ENCODE measurements at places on chromosomes 1 and 21.

- no peak for DNase-seq
Measured at GRCh38 chr1:156874572-156875340, 14.1 kb downstream of the NTRK1 start.

DNA sequence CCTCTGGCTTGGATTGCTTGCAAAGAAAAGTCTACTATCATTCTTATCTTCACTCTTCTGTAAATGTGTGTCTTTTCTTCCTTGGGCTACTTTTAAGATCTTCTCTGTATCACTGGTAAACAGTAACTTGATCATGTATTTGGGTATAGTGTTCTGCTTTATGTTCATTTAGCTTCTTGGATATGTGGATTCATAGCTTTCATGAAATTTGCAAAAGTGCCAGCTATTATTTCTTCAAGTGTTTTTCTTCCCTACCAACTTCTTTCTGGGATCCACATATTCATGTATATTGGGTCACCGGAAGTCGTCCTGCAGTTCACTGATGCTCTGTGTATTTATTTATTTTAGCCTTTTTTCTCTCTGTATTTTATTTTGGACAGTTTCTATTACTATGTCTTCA is 11.3 kb downstream of the SYNJ1 start:
- DNase-seq, result no peak

DNA sequence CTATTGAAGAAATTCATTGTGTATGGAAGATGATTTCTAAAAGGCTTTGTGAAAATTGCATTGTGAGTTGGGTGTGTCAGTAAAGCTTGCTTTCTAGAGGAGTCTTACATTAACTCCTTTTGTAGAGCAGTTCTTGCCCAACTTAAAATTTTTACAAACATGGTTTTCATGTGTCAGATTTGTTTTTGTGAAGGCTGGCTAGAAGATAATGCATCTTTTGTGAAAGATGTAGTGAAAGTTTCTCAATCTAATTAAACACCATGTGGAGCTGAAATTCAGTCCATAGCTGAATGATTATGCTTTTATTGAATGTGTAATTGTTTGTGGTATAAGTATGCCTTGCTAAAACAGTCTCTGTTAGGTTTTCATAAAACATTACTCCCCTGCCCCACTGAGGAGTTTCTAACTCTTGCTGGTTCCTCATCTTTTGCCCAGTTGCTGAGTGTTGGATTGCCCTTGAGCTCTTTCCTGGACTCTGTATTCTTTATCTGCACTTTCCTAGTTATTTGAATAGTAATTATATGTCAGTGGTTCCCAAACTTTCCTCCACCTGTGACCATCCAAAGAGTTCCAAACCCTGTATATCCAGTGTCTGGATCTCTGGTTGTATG is 38.0 kb downstream of the KCTD3 start:
- DNase-seq, result no peak

- DNase-seq, result no peak
Measured at GRCh38 chr1:87330057-87330884, 1.6 kb downstream of the LMO4 start.

DNA sequence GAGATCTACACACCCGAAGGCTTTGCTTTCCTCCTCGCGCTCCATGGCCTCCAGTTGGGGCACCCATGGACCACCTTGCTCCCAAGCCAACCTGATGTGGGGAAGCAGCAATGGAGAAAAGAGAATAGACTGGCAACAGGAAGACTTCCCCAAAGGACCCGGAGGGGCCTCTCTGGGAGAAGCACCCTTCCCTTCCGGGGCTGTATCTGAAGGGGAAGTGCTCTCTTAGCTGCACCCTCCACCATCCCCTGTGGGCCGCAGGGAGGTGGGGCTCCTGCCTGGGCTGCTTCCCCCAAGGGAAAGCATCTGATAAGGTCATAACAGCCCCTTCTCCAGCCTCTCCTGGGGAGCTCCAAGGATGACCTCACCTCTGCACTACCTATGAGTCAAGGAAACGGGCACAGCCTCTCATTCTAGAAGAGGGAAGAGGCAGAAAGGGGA is 100.2 kb downstream of the RIPK4 start:
- no peak for DNase-seq

GRCh38 chr1:50285994-50286393 is 137.2 kb downstream of the DMRTA2 start:
- no peak for DNase-seq

DNA sequence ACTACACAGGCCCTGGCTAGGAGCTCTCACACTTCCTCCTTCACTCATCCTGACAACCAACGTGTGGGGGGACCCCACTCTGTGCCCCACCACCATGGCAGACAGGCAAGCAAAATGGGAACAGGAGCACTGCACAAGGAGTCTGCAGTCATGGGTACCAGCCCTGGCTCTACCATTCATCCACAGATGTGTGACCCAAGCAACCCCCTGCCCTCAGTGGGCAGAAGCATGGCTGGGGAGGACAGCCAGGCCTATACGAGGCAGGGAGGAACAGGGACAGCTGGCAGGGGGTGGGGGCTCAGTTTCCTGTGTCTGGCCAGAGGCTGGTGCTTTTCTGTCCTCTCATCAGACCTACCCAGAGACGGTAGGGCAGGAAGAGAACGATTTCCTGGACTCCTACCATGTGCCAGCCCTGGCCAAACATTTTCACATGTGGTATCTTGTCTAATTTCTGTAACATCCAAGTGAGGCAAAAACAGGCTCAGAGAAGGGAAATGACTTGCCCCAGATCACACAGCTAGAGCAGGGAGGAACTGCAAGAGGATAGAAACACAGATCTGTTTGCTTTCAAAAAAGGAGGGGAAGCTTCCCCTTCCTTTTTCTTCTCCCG is 178.0 kb downstream of the HIVEP3 start:
- no peak for DNase-seq

GRCh38 chr1:31673433-31673832 is 28.8 kb upstream of the PEF1 start:
- DNase-seq, result no peak

DNA sequence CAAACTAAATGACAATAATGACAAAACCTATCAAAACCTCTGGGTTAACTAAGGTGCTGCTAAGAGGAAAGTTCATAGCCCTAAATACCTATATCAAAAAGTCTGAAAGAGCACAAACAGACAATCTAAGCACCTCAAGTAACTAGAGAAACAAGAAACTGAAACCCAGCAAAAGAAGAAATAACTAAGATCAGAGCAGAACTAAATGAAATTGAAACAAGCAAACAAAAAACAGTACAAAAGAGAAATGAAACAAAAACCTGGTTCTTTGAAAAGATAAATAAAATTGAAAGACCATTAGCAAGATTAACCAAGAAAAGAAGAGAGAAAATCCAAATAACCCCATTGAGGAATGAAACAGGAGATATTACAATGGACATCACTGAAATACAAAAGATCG is 44.8 kb upstream of the KIAA0040 start:
- no peak for DNase-seq

- DNase-seq, result no peak
Measured at GRCh38 chr1:70874818-70875217, 172.8 kb downstream of the PTGER3 start.

GRCh38 chr1:1842360-1843146 is 48.3 kb downstream of the GNB1 start:
- no peak for DNase-seq

GRCh38 chr1:247487057-247487456 is 29.2 kb upstream of the OR2B11 start:
- DNase-seq, result no peak

GRCh38 chr21:42857216-42857615 is 22.1 kb downstream of the WDR4 start:
- no peak for DNase-seq

DNA sequence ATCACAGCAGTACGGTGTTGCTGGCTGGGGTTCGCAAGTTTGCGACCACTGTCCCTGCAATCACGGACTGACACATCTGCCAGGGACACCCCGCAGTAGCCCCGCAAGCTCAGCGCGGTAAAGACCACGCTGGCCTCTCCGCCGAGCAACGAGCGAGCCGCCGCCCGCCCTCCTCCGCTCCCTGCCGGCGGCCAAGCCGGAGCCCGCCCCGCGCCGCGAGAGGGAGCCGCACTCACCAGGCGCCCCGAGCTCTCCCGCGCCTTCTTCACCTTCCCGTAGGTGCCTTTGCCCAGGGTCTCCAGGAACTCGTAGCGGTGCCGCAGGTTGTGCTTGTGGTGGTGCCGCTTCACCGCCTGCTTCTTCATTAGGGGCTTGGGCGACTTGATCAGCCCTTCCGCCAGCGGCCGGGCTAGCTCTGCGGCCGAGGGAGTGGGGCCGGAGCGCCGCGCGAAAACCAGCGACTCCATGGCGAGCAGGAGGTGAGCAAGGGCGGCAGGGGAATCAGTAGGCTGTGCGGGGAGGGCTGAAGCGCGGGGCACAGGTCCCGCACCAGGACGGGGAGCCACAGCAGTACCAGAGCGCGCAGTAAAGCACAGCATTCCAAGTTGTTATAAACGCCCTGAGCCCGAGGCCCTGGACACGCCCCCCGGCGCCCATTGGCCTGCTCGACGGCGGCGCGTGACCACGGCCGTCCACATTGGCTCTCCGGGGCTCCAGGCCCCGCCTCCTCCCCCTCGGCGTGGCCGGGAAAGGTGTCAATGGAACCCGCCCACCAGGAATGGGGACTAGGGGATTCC is at the start of gene NUAK2:
TSS of gene NUAK2 (minus strand) at position 584 of the 797 bp plus-strand sequence. CDS start at position 467, 117 bp downstream.
- DNase-seq, result peak; percentile 67

GRCh38 chr1:31122741-31123140 is 57.2 kb upstream of the PUM1 start:
- DNase-seq, result no peak

DNA sequence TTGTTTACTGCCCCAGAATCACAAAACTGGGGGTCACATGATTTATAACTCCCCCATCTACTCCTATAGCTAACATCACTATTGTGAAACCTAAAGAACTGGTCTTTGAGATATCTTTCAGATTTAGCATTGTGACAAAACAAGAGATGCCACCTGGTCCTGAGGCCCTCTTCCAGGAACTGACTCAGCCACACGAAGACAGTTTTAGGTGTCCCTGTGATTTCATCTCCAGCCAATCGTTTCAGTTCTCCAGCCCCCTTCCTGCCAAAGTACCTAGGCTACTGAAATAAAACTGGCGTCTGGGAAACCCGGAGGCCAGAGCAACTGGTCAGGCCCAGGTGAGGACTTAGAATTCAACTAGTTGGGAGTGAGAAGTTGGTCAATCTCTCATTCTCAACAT is 36.6 kb downstream of the TBX19 start:
- DNase-seq, result no peak

DNA sequence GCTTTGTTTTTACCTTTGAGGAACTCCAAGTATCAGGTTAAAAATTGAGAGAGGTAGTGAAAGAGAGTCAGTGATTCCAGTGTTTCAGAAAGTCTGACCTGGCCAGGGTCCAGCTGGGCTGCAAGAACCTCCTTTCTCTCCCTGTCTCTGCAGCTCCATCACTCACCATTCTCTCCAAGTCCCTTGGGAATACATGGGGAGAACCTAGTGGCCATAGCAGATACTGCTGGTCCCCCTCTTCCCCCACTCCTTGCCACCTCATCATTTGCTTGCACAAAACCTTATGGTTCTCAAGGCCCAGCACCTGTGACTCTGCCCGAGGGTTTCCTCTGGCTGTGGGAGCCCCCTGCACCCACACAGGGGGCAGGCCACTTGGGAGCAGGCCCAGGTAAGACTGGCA is 279.5 kb downstream of the KIF26B start:
- no peak for DNase-seq

All from stimulated activated CD8-positive, alpha-beta memory T cell treated with anti-CD3 and anti-CD28 coated beads, Interleukin-15, amount 100 ng/mL, for 48 hours (primary cell).